ENCODE measurements at places on chromosomes 5 and 9. TPM values are rescaled to one million over a fixed set of nuclear protein-coding genes. Genes with fewer than 3 reads are reported as not detected.

IQGAP2 gene
- 0.59 TPM for total RNA-seq

DNA sequence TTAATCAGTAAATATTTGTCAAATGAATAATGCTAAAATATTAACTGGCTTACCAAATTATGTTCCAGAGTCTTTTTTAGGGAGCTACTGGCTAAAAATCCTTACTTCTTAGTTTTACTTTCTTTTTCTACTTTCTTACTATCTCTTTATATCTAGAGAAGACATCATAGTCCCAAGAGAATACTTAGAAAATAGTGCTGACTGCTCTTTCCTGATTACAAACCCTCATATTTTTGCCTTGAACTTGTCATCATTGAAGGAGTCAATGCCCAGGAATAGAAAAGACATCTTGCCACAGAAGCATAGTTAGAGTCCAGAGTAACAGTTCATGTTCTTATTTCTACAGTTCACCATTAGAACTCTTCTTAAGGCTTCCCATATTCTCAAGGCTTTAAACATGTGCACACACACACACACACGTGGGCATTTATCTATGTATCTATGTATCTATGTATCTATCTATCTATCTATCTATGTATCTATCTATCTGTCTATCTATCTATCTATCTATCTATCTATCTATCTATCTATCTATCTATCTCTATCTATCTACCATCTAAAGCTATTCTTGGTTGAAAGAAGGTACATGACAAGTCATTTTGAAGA is 654.3 kb downstream of the ANXA1 start:
- DNase-seq: no peak

GRCh38 chr5:71589903-71590302 is 2.8 kb downstream of the MCCC2 start:
- DNase-seq: no peak

- no peak for DNase-seq
Observed at GRCh38 chr9:26983340-26983739, 22.1 kb downstream of the LRRC19 start.

DNA sequence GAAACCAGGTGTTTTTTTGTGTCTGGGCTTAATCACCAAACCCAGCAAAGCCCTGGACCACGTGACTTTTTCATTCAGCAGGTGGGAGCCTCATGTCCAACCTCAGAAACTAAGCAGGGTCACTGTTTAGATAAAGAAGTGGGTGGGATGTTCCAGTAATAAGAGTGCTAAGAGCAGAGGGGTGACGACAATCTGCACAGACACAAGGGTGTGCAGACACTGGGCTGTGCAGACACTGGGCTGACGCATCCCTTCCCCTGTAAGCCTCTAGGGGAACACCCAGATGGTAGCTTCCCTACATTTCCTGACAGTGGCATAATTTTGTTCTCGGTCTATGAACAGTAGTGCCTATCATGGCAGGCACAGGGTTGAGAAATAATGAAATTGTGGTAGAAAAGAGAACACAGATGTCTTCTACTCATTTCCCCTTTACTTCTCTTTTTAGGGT is 85.1 kb downstream of the SAXO1 start:
- DNase-seq: no peak

DNA sequence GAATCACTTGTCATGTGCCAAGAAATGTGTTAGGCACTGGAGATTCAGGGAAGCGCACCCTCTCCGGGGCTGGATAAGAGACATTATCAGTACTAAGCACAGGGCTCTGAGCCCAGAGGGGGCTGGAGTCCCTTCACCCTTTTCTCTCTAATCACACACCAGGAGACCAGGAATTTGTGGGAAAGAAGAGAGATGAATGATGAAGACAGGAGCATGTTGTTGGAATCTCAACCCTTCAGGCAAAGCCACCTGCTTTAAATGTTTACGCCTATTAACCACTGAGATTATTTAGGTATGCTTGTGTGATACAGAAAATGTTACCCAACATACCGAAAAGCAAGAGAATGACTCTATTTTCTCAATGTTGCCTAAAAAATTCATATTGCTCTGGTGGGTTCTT is 119.8 kb downstream of the ENTREP1 start:
- DNase-seq: no peak

DNA sequence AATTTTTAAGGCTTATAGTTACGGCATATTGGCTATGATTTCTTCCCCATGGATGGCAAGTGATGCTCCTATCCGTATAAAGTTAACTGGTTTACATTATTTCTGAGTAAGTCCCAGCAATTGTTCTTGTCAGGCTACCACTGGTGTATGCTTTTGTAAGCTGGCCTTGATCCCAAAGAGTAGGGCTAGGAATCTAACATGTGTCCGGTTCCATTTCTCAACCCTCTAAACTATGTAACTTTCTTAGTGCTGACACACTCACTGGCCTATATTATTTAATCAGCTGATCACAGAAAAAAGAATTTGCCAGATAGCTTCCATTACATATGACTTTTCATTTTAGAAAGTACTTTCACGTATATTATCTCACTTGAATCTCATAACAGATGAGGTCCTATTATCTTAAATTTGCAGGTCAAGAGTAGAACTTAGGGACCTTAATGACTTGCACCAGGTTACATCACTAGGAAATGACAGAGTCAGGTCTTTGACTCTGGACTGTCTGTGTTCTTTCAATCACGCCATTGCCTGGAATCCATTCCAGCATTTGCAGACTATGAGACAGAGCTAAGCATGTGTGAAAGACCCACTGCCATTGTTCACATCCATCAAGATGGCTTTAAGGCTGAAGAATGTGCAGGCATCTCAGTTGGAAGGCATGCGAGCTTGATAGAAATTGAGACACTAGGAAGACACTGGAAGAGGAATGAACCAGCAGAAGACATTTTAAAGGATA is 362.9 kb downstream of the ARRDC3 start:
- DNase-seq: no peak

- DNase-seq: no peak
Observed at GRCh38 chr5:38341641-38342040, 83.3 kb downstream of the EGFLAM start.

- DNase-seq: no peak
Observed at GRCh38 chr5:173643964-173644363, 27.5 kb upstream of the BOD1 start.

- DNase-seq: no peak
Observed at GRCh38 chr5:101278917-101279316, 375.8 kb upstream of the ST8SIA4 start.

All from Panc1 (cell line).